GF-D8 (cell line): ENCODE measurements at places on chromosomes 4 and X.

DNA sequence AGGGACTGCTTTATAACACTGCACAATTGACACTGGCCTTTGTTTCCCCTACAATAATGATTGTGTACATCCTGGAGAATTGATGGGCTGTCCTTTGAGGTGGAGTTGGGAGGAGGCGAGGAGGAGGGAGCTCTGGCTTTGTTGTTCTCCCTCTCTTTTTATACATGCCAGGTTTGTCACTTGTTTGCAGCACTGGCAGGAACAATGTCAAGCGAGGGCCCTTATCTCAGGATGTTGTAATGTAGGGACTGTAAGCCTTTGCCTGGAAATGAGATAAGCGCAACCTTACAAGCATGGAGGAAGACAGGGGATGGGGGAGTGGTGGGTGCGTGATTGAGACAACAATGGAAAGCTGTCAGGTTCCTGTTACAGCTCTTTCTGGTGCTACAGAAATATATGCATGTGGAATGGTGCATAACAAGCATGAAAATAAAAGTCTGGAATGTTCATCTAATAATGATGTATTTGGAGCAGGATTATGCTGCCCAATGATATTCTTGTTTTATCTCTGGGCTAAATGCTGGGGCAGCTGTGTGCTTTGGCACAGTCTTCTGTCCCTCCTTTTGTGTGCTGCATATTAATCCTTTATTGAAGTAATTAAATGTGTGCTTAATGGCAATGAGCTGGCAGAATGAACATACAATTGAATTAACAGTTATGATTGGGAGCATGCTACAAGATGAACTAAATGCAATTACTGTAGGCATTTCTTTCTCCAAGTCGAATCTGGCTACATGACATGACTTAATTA is 294.4 kb downstream of the GPAT3 start:
- no peak for DNase-seq

DNA sequence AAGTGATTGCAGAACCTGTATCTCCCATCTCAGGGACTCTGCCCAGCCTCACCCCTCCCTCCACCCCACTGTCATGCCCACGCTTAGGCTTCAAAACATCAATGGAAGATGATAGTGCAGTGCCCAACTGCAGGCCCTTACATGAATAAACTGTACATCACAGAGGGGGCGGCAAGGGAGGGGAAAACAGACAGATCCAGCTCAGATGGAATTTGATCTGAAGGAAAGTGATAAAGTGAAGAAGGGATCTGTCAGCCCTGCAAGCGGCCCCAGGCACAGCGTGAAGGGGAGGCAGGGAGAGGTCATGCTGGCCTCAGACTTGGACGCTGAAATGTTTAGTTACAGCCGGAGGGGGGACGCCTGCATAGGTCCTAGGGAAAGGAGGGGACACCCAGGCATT is 38.5 kb downstream of the GYG2 start:
- DNase-seq, result no peak

DNA sequence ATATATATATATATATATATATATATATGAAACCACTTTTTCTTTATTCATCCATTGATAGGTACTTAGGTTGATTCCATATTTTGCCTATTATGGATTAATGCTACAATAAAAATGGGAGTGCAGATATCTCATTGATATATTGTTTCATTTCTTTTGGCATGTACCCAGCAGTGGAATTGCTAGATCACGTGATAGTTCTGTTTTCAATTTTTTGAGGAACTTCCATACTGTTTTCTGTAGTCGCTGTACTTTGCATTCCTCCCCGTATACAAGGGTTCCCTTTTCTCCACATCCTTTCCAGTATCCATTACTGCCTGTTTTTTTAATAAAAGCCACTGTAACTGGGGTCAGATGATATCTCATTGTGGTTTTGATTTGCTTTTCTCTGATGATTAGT is 124.6 kb downstream of the GABRB1 start:
- no peak for DNase-seq

DNA sequence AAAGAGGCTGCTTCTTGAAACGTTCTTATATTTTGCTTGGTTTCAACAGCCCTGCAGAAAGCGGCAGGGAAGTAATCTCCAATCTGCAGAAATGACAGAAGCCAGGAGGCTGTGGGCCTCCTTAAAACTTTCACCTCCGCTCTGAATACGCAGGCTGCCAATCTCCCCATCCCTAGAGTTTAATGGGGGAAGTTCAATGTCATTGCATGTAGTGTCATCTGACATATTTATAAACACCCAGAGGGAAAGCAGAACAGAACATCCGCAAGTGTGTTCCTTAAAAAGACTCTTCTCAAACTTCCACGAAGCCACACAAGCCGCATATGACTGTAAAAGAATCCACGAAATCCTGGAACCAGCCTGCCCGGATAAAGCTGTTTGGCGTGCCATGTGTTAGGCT is 148.8 kb upstream of the TBL1X start:
- DNase-seq, result no peak

GRCh38 chr4:1277667-1278665 is 11.7 kb upstream of the MAEA start:
- no peak for DNase-seq

GRCh38 chr4:160353548-160353947 is 1250.7 kb downstream of the RAPGEF2 start:
- no peak for DNase-seq

GRCh38 chr4:139454111-139455045 is at the start of gene RAB33B:
Gene RAB33B (plus strand): TSS chr4:139454121. CDS start chr4:139454196, 75 bp downstream.
- peak; percentile 74 for DNase-seq

DNA sequence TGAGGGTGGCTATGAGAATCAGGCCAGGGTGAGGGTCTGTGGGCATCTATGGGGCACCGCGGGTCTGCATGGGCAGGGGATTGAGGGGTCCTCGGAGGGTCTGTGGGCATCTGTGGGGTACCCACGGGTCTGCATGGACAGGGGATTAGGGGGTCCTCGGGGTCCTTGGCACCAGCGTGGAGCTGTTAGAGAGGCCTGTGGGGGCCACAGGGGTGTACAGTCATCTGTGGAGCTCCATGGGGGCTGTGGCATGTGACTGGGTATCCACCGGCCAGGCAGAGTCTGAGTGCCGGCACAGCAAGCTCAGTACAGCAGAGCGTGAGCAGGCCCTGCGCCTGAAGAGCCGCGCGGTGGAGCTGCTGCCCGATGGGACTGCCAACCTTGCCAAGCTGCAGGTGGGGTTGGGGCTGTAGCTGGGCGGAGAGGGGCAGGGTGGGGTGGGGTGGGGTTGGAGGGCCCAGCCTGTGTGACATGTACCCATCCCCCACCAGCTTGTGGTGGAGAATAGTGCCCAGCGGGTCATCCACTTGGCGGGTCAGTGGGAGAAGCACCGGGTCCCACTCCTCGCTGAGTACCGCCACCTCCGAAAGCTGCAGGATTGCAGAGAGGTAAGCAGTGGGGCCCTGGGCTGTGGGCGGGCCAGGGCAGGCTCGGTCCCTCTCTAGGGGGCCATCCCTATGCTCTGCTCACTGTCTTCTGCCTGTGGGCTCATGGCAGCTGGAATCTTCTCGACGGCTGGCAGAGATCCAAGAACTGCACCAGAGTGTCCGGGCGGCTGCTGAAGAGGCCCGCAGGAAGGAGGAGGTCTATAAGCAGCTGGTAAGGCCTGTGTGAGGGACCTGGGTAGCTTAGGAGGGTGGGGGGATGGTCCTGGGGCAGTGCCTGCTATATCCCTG is 12.9 kb downstream of the CCDC22 start:
- DNase-seq, result no peak

GRCh38 chrX:77143907-77144306 is 303.3 kb upstream of the FGF16 start:
- no peak for DNase-seq

DNA sequence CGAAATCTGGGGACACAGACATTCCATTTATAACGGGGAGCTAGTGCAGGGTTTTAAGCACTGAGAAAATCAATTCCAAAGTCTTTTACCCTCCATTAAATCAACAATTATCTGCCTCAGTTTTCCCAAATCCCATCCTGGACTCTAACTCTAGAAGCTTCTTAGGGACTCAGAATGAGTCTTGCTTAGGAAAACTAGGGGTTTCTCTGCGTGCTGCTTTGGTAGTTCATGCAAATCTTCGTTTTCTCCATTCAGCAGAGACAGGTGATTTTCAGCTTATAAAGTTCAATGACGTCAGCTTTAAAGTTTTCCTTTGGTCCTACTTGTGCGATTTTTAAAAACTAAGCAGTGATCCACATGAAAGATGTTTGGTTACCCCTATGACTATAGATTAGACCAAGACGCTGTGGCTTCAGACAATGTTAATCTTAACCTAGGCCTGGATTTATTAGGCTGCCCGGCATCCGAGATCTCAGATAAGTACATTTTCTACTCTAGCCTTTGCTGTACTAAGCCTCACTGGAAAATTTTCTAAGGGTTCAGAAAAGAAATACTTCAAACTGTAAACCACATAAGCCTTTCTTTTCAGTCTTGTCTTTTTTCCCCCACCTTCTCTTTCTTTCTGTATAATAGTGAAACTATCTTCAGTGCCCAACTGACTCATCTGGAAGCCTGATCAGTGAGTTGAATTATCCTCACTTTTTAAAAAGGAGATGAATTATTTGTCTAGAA is 121.4 kb upstream of the GATB start:
- no peak for DNase-seq
